Ascending aorta (tissue), 2 donors: ENCODE measurements at places on chromosomes 3 and 15.

- no peak for DNase-seq
These were observed 31.1 kb downstream of the FBXL22 start for GRCh38 chr15:63628123-63628822.

DNA sequence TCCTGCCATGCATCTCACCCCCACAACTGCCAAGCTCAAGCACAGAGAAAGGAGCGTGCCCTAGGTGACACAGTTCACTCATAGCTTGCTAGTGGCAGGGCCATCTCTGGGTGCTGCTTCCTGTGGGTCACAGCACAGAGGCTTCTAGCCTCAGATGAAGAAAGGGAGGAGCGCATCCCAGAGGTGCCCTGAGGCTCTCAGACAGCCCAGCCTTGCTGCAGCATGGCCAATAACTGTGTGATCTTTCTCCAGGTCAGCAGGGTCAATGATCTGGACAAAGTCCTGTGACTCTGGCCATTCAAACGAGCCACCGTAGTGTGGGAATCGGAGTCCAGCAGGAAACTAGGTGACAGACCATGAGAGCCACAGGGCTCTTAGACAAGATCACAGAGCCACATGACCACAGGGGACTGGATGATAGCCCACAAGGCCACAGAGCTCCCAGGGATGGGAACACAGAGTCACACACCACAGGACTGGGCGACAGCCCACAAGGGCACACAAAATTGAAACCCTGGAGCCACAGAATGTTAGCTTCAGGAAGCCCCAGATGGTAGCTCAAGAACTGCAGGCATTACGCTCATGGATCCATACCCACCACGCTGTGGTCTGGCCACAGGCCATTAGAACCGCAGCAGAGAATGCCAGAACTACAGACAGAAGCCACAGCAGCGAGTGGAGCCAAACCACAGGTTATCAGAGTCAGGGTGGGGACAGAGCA lies 25.9 kb upstream of the GRIP2 start:
- no peak for DNase-seq

DNA sequence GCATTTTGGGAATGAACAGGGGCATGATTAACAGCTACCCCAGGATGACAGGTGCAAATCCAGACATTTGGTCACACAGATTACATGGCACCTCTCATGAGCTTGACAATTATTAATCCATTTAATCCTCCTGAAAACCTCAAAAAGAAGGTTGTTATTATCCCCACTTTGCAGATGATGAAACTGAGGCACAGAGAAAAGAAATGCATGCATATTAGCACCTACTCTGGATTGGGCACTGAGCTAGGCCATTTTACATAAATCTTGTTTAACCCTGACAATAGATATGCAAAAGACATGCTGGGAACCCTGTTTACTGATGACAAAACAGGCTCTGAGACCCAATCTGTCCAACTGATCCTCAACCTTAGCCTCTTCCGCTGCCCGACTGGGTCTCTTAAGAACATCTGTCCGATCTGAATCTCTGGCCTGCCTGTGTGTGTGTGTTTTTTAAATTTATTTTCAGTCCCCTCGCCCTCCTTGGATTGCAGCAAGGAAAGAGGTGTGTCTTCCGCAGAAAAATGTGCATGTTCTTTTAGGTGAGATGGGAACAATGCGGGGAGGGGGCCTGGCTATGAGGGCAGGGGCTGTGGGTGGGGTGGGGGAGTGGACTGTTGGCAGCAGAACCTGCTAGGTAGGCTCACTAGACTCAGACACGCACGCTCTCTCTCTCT lies 162.5 kb downstream of the WNT7A start:
- no peak for DNase-seq

GRCh38 chr15:75213768-75214221 lies 12.1 kb downstream of the C15orf39 start:
- no peak for DNase-seq

DNA sequence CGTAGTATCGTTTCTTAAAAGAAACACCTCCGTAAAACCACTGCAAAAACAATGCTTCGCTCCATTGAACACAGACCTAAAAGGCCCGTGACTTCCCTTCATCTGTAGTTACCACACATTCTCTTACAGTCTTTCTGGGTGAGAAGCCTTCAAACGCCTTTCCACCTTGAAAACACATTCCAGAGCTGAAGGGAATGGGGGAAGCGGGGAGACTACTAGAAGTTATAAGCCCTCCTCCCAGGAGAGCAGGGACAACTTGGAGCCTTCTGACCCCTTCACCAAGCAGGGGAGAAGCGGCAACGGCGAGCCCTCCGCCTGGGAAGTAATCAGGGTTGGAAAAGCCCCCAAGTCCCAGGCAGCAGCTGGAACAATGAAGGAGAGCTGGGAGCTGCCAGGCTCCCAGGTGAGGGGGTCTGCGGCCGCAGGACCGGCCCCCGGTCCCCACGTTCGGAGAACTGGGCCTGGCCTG lies 461 bp downstream of the SECISBP2L start:
- no peak for DNase-seq
